Kidney capillary endothelial cell (primary cell): ENCODE measurements at places on chromosomes 7 and 10.
A peak's percentile ranks its signal among the peaks of the same experiment; 100 is the strongest.

- no peak for DNase-seq
Observed at GRCh38 chr7:158431941-158432347, 155.7 kb downstream of the PTPRN2 start.

DNA sequence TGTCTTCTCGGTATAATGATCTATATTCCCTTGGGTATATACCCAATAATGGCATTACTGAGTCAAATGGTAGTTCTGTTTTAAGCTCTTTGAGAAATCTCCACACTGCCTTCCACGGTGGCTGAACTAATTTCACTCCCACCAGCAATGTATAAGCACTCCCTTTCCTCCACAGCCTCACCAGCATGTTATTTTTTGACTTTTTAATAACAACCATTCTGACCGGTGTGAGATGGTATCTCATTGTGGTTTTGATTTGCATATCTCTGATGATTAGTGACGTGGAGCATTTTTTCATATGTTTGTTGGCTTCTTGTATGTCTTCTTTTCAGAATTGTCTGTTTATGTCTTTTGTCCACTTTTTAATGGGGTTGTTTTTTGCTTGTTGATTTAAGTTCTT is 33.6 kb downstream of the KIAA1217 start:
- no peak for DNase-seq

- DNase-seq: no peak
Observed at GRCh38 chr7:1087465-1087814, 473 bp upstream of the GPER1 start.

GRCh38 chr7:47128700-47129099 is 453.2 kb downstream of the TNS3 start:
- no peak for DNase-seq

- DNase-seq: no peak
Observed at GRCh38 chr7:45100761-45101480, 10.6 kb downstream of the TBRG4 start.

- peak; percentile 55 for DNase-seq
Observed at GRCh38 chr7:27210441-27211083, 10.7 kb upstream of the HOXA13 start.

DNA sequence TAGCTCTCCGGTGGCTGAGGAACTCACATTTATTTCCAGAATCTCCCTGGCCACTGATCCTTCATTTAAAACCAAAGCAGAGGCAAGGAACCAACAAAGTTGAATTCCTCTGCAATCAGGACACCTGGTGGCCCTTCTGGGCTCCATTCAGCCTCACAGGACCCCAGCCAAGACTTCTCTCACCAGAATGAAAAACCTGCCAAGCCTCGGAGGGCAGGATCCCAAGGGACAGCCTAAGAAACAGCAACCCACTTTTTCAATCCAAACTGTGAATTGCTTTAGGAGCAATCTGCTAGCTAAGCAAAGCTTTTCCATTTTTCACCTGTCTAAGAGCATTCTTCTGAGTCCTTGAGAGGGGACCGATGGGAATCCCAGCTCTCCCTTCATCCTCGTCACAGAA is 34.6 kb downstream of the OAT start:
- DNase-seq: no peak

DNA sequence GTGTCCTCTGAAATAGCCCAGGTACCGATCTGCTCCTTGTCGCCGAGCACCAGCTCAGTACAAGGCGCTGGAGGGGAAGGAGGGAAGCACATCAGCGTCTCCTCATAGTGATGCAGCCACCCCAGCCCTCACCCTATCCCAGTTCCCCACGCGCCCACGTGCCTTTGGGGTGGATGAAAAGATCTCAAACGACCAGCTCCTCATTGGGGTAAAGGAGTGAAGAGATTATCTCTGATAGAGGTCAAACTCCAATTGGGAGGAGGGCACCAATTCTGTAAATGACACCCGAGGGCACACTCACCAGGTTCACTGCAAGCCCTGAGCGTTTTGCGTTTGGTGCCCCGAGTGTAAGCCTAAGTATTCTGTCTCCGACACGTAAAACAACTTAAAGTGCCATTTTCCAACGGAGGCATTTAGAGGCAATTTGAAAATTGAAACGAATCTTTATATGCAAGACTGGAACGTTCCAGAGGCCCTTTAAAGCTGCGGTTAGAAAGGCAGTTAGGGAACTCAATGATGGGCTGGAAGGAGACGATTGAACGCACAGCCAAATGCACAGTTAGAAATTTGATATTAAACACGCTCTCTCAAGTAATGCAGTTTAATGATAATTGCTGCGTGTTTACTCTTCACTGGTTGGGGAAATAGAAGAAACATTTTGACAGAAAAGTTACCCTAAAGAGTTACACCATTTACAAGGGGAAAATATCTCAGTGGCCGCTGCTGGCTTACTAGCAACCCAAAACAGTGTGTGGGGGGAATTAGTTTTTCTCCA is 8.9 kb upstream of the EMX2 start:
- no peak for DNase-seq

- no peak for DNase-seq
Observed at GRCh38 chr7:151272877-151273276, 24.4 kb upstream of the SMARCD3 start.

DNA sequence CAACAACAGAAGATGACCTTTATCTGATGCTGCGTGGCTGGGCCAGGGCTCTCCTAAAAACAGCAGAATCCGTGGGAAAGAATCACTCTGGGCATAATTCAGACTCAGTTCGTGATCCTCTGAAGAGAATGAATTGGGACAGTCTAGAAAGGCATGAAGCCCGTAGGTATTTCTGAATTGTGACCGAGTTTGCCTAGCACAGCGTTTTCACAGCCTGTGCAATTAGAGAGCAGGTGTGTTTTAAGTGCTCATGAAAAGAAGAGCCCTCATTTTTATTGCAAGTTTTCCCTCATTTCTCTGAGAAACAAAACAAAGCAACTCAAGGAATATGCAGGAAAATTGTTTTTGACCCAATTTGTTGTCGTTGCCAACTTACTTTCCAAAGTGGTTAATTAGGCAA is 366.2 kb downstream of the WDR11 start:
- DNase-seq: no peak

DNA sequence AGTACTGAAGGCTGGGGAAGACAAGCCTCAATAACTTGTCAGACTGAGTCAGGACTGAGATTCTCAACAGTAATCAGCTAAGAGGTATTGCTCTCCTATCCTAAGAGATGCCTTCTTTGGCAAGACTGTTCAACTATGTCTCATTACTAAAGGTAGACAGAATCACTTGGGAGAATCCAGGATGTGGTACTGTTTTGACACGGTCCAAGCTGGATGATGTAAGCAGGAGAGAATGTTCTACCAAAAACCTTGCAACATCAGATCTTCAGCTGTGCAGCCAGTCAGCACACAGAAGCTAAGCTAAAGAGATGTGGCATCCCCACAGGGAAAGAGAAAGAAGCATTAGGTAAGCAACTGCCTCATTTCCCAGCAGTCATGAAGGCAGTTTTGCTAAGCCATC is 391.4 kb downstream of the NRG3 start:
- DNase-seq: no peak

DNA sequence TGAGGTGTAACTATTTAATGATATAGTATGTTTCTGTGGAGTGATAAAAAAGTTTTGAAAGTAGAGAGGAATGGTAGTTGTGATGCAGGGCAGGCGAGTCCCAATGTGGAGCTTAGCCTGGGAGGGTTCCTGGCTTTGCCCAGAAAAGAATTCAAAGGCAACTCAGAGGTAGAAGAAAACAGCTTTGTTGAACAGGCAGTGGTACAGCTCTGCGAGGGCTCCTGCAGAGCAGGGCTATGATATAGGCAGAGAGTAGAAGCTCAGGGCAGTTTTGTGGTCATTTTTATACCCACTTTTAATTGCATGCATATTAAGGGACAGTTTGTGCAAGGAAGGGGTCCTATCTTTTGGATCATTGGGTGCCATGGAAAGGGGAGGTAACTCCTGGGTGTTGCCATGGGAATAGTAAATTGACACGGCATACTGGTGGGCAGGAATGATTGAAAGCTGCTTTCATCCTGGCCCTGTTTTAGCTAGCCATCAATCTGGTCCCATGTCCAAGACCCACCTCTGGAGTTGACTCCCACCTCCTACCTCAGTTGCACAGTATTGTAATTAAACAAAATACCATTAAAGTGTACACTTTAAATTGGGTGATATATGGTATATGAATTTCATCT is 12.4 kb downstream of the CYP2C8 start:
- DNase-seq: no peak

DNA sequence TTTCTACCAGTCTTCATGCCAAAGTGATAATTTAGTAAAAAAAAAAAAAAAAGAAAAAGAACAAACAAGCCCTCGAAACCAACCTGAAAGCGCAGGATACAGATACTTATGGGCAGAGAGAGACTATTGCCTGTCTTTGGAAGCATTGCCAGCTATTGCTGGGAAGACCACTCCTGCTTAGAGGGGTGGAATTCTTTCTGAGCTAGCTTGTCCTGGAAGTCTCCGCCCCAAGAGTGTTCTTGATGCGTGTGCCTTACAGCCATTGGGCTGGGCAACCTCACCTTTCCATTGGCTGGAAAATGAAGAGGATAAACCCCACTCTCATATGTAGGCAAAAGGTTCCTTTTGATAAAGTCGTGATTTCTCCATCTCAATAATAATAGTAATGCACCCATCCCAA is 19.9 kb upstream of the INSYN2A start:
- no peak for DNase-seq

DNA sequence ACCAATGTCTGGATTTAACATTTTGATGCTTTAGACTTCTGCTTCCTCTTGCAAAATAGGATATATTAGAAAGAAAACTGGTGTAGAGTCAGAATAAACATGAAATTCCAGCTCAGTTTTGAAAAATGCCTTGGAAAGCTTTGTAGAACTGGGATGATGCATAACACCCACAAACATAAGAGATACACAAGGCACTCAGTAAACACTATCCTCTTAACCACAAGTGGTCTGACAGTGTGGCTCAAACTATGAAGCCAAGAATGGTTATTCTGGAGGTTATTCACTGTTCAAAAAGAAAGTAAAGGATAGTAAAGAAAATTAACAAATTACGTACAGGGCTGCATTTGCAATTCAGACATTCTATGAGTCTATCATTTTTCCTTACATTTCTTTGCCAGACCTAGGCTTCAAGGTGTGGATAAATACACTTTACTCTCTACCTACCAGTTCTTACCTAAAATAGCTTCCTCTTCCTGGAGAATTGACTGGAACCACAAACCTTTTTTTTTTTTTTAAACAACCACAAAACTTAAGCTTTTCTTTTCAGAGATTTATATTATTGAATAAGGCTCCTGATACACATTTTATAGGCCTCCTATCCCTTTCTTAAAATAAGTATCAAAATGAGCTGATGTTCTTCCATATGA is 9.0 kb upstream of the RSBN1L start:
- DNase-seq: no peak
